ENCODE measurements at places on chromosomes 13 and 19.

DNA sequence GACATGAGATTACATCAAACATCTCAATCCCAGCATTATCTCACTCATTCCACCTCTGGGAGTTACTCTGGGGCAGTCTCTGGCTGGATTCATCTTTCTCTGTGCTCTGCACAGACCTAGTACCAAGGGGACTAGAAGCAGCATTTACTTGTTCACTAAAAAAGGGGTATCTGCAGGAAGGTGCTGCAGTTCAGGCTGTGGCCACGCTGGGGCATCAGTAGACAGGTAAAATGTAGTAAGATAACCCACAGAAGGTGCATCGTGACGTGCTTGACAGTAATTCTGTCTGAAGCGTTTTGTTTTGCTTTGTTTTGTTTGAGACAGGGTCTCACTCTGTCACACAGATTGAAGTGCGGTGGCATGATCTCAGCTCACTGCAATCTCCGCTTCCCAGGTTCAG, 29.3 kb downstream of the ZNF564 start:
- no peak for DNase-seq

DNA sequence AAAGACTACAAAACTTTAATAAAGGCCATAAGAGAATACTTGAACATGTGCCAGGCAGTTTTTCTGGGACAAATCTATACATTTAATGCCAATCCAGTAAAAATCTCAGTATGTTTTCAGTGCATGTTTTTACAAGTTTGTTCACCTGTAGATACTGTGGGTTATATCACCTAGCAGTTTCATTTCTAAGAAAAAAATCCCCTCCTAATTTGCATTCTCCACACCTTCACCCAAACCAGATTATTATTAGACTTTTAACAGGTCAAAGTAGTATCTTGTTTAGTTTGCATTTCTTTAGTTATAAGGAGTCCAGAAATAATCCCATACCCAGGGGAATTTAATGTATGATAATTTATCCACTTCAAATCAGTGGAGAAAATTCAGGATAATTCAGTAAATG, 17.0 kb upstream of the LPAR6 start:
- DNase-seq = no peak

DNA sequence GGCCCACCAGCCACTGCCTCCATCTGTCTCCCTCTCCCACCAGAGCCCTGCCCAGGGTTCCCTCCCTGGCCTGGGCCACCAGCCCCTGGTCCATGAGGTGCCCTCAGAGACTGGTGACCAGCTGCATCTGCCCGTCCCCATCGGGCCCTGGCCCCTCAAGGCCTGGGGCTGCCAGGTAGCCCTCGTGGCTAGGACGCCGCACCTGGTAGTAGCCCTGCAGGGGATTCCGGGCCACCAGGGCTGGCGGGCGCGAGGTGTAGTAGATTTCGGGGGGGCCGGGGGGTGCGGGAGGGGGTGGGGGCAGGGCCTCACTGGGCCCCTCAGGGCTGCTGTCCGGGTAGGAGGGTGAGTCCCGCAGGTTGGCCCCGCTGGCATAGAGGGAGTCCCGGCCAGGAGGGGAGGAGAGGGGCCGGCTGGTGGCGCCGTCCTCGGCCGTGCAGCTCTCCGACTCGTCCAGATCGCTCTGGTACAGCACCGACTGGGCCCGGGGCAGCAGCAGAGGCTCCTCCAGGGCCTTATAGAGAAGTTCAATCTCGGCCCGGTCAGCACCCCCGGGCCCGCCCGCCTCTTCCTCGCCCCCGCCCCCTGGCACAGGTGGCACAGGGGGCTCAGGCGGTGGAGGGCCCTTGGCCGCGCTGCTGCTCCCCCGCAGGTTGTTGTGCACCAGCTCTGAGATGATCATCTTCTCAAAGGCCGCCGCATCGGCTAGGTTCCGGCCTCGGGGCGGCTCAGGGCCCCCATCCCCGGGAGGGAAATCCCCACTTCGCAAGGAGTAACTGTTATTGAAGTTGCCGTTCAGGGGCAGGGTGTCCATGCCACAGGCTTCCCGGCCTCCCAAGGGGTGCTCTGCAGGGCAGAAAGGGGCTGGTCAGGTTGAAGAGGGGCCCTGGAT, 14.6 kb upstream of the ASF1B start:
- no peak for DNase-seq

DNA sequence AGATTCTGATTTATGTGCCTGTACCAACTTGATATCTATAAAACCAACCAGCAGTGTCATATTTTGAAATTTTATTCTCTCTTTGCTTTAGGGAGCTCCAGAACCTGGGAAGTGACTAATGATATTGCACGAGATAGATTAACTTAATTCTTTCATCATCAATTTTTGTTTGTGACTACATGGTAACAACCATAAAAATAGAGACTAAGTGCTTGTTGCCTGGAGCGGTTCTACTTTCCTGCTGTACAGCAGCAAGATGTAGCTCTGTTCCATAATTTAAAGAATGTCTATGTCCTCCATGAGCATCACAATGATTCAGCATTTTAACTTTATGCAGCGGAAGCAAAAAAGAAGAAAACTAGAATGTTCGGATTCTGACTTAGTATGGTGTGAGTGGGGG, 275.6 kb downstream of the KLF5 start:
- DNase-seq = no peak

DNA sequence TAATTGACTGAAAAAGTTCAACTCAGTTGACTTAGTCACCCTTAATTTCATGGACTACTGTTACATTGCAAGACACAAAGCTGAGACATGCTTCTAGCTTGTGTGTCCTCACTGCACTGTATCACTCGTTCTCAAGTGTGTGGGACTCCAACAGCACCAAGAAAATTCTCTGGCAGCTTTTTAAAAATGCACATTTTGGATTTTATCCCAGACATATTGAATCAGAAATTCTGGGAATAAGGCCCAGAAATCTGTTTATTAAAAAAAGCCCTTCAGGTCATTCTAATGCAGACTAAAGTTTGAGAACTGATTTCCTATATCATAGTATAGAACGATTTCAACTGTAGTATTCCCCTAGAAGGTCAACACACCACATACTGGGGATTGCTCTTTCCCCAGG, 1485.3 kb downstream of the PCDH9 start:
- DNase-seq = no peak

- no peak for DNase-seq
Observed at GRCh38 chr19:12801466-12802266, at the start of the genes PRDX2 and THSD8. PRDX2 (minus strand) TSS chr19:12801800; CDS start chr19:12801261, 539 bp downstream. THSD8 (plus strand) TSS chr19:12802069; CDS start chr19:12802072, 3 bp downstream.
